ENCODE measurements at places on chromosomes 4 and X.
A peak's percentile ranks its signal among the peaks of the same experiment; 100 is the strongest.

GRCh38 chrX:9327086-9327746, 137.6 kb upstream of the TBL1X start:
- no peak for DNase-seq

DNA sequence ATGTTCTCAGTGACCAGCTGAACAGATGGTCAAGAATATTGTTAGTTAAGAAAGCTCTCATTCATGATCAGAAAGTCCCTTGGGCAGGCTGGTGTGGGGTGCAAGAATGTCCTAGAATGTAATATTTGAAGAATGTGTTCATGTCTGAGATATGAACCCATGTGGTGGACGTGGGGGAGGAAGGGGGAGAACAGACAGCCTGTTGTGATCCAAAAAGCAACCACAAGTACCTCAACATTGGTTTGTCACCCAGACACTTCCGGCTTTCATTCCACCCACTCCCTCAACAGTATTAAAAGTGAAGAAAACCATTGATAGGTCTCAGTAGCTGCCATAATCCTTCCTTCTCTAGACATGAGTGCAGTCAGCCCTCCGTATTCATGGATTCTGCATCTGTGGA, 82.2 kb downstream of the MAML3 start:
- no peak for DNase-seq

DNA sequence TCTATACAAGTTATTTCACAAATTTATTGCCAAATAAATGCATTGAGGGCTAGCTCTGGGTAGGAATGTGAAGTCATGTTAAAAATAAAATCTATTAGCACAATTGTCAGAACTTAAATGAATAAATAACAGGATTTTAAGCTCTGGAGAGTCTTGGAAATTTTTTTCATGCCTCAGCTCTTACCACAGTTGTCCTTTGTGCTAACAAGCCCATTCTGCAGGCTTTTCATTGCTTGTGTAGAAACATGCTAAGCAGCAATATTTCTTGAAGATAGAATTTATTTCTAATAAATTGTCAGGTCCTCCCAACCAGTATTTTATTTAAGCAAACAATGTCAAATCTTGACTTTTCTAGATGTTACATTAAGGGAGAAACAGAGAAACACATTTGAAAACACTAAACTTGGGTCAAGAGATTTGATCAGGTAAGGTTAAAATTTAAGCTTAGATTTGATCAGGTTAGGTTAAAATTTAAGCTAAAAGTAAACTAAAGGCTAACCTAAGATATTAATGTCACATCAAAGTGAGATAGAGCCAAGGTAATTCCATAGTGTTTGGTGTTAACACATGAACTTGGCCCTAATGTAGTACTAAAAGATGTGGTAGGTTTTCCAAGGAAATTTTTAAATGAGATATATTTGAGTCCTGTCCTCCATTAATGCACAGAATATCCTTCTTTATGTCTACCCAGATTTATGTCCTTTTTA, 179.1 kb upstream of the IL1RAPL1 start:
- no peak for DNase-seq

GRCh38 chr4:36348403-36348938, 67.1 kb downstream of the DTHD1 start:
- DNase-seq: peak; percentile 9

GRCh38 chr4:21013501-21013900, 313.2 kb downstream of the PACRGL start:
- no peak for DNase-seq

DNA sequence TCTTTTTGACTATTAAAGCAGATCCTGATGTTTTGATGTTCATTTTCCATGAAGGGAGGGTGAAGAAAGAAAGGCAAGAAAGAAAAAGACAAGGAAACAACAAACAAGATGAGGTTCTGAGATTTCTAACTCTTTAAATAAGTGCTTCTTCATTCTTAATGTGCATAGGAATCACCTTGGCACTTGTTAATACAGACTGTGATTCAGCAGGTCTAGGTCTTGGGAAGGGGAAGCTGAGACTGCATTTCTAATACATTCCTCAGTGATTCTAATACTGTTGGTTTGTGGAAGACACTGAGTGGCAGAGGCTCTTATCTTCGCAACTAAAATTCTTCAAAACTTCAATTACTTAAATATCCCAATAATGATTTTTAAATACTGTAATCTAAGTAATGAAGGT, 95.2 kb upstream of the NAP1L5 start:
- DNase-seq: no peak

- DNase-seq: no peak
These were observed 49.9 kb upstream of the MTMR1 start for GRCh38 chrX:150643271-150643670.

DNA sequence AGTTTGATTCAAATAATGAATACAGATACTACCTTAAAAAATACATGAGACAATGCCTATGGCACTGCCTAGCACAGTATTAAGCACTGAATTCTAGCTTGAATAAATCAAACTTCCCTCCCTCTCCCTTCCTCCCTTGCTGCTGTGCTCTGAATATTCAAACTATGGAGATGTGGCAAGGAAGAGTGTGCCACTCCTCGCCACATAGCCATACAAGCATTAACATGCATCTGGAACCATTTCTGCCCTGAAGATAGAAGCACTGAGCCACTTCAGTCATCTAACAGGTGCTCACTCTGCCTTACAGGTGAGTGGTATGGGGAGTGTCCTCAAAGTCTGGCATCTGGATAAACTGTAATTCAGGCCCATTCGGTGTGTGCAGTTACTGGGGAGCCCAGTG, 276.9 kb downstream of the ARHGAP24 start:
- DNase-seq: no peak

DNA sequence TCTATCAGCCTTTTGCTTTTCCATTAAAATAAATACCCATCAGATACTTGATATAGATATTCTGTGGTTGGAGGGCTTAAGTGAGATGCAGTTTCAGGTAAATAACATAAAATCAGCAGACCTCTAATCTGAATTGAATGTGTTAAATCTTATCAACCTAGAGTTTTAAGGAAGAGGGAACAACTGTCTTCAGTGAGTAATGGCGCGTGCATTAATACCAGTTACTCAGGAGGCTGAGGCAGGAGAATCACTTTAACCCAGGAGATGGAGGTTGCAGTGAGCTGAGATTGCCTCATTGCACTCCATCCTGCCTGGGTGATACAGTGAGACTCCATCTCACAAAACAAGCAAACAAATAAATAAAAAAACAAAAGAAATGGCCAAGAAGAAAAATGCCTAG, 54.3 kb downstream of the FAT4 start:
- no peak for DNase-seq

GRCh38 chr4:140720387-140721304, 35.5 kb downstream of the TBC1D9 start:
- DNase-seq: no peak

GRCh38 chrX:24124244-24124799, 25.2 kb upstream of the ZFX start:
- no peak for DNase-seq

GRCh38 chrX:111877681-111878080, 1.7 kb downstream of the TRPC5OS start:
- no peak for DNase-seq

- DNase-seq: no peak
These were observed 64.7 kb downstream of the SLC7A11 start for GRCh38 chr4:138177278-138177968.

- peak; percentile 48 for DNase-seq
These were observed 7.6 kb upstream of the HSD17B10 start for GRCh38 chrX:53441531-53442321.
